Activated T-cell treated with anti-CD3 and anti-CD28 coated beads for 24 hours (primary cell): ENCODE measurements at places on chromosomes 4 and X.

- DNase-seq: no peak
Measured at GRCh38 chrX:421646-422391, 35.1 kb upstream of the PPP2R3B start.

- DNase-seq: no peak
Measured at GRCh38 chr4:153276971-153277370, 67.5 kb upstream of the MND1 start.

GRCh38 chr4:56618734-56619133 is 62.4 kb downstream of the HOPX start:
- no peak for DNase-seq

- DNase-seq: no peak
Measured at GRCh38 chr4:152138451-152138850, 377.6 kb upstream of the GATB start.

DNA sequence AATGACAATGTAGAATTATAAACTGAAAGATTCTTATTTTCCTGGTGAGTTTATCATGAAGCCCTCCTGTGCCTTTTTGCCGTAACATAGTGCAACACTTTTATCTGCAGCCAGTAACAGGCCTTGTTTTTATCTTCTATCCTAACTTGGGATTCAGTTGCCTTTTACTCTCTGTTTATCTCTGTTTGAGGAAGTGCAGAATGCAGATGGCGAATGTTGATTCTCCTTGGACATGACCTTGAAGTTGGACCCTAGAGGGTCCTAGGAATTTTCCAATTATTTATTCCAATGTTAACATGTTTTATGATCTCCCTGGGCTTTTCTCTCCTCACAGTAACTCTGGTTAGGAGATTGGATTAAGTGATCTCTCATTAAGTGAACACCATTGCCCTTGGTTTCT is 165.0 kb downstream of the FMR1NB start:
- no peak for DNase-seq

GRCh38 chr4:155889031-155889793 is 14.3 kb upstream of the TDO2 start:
- DNase-seq: no peak

- DNase-seq: no peak
Measured at GRCh38 chr4:110055158-110055768, 142.6 kb downstream of the EGF start.

DNA sequence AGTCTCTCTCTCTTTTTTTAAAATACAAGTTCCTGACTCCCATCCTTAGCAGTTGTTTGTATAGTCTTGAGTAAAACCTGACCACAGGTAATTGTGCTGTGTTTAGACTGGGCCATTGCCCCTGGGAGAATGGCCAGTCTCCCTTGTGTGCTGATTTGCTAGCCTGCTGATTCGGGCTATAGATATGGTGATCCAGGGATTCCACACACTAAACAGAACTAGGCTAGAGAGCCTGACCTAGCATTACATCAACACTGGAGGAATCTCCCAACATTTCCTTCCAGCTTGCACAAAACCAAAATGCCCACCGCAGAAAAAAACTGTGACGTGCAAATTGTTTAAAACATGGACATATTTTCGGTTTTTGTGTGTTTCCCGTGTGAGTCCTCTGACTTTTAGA is 5.1 kb downstream of the UPRT start:
- DNase-seq: no peak

DNA sequence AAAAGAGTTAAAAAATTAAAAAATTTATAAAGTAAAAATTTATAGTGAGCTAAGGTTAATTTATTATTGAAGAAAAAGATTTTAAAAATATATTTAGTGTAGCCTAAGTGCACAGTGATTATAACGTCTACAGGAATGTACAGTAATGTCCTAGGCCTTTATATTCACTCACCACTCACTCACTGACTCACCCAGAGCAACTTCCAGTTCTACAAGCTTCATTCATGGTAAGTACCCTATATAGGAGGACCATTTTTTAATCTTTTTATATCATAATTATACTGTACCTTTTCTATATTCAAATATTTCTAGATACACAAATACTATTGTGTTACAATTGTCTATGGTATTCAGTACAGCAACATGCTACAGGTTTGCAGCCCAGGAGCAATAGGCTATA is 1623.2 kb downstream of the RPA4 start:
- DNase-seq: no peak

DNA sequence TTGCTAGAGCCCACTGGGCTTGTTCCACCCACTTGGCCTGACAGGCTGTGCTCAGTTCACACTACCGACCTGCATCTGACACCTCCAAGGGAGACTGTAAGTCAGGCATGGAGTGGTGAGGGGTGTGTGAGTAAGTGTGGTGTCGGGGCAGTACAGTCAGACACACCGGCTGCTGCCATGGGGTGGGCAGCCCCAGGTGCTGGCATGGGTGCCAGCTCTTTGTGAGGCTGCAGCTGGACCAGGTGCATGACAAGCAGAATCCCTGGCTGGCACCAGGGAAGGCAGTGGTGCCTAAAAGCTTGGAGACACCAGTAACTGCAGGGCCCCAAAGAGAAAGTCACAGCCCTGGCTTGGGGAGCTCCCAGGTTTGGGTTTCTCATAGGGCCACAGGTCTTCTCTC is 665.0 kb downstream of the SH3BGRL start:
- no peak for DNase-seq

DNA sequence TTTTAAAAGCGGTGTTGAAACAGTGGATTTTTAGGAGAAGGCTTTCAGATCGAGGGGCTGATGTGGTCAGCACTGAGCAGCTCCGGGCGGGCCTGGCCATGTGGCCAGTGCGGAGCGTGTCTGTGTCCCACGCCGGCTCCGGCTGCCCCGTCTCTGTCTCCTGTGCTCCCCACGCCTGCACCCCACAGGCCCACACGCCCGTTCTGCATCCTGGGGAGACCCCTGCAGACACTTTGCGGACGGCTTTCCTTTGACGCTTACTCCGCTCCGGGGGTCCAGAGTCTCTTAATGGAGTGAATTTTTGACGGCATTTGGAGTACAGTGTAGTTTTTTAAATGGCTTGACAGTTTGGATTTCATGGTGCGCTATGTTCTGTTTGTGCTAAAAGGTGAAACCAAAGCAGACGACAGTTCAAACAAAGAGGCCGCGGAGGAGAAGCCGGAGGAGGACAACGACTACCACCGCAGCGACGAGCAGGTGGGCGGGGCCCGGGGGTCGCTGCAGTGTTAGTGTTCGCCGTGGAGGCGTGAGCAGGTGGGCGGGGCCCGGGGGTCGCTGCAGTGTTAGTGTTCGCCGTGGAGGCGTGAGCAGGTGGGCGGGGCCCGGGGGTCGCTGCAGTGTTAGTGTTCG is 38.7 kb downstream of the PCGF3 start:
- no peak for DNase-seq

DNA sequence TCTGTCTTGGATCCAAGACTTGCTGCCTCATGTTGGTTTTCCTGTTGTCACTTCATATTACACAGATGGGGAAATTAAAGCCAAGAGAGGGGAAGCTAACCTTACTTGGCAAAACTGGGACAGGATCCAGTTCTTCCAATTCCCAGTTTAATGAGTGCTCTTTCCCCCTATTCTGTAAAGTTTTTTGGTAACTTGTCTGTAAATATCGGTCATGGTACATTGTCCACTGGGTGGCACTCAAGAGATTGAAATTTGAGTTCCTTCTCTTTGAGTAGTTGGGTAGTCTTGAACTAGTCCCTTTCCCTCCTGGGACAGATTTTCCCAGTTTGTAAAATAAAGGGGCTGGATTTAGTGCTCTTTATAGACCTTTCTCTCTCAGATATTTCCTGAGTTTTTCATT is 12.4 kb upstream of the EOLA2 start:
- DNase-seq: no peak

GRCh38 chr4:147367891-147368290 is 113.0 kb upstream of the EDNRA start:
- no peak for DNase-seq

DNA sequence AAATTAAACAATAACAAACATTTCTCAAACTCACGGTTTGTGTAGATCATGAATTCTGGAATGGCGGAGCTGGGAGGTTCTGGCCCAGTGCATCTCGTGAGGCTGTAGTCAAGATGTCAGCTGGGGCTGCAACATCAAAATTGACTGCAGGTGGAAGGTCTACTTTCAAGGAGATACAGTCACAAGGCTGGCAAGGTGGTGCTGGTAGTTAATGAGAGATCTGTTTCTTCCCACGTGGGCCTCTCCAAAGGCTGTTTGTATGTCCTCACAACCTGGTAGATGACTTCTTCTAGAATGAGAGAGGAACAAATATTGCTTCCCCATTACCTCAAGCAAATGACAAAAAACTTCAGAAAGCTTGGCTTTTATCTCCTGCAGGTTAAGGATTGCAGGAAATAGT is 8.0 kb upstream of the PRDX4 start:
- no peak for DNase-seq

DNA sequence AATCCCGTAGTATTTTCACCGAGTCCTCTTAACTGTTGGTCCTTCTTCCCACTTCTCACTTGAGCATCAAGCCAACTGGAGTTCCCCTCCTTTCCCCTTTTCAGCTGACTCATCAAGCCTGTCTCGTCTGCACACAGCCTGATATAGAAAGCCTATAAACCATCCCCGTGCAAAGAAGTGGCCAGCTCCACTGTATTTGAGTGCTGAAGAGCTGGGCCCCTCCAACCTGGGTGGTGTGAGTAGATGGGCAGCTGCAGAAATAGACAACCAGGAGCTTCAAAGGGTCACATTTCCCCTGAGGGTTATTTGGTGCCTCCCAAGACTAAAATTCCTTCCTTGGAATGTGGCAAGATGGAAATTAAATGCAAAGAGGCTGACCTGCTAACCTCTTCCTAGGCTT is 199.7 kb downstream of the HS6ST2 start:
- DNase-seq: no peak

DNA sequence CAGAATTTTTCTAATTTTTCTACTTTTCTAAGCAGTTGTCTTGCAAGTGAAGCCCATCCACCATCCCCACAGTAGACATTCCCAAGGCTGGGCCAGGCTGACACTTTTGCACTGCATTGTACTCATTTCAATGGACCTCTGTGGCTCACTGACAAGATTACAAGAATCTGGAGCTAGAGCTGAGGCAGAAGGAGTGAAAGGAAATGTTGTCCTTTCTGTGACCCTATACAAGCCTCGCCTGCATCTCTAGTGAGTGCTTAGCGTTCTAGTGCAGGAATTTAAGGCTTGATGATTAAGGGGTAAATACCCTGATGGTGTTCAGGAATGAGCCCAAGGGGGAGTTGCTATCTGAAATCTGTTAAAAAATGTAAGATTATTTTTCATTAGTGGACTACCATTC is 6.3 kb downstream of the MAGED1 start:
- no peak for DNase-seq

GRCh38 chr4:73405138-73405537 is 1.1 kb downstream of the ALB start:
- no peak for DNase-seq

DNA sequence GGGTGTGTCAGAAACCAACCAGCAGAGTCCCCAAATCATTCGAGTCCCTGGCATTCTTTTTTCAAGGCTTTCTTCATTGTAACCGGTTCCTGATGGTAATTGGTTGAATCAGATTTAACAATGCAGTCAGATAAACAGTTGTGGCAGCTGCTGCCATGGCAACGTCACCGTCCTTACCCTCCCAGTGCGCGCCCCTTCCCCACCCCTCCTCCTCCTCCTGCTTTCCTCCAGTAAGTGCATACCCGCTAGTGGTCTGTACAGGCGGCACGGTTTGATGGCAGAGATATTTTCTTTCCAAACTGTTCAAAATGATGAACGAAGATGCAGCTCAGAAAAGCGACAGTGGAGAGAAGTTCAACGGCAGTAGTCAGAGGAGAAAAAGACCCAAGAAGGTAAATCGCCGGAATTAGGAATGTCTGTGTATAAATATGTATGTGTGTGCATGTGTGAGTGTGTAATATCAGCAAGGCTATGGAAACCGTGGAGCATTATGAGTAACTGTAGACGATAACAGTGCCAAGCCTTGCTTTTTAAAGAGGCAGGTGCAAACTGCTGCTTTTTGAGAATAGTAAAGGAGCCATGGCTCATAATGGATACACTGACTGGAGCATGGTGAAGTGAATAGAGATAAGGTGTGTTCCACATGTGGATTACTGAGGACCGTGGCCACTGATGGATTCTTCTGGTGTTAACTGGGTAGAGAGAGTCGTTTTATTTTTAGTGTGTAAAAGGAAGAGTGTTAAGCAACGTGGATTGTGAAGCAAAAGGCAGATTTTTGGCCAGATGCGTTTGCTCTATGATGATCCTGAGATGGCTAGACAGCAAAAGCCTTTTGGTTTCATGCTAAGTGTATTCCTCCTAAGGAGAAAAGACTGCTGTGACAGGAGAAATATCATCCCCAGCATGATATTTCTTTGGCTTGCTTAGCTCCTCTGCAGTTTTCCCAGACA is at the start of gene ANK2:
Gene ANK2 (plus strand): TSS at position 233 of the 950 bp plus-strand sequence. CDS start 76 bp downstream, at position 309.
- no peak for DNase-seq

DNA sequence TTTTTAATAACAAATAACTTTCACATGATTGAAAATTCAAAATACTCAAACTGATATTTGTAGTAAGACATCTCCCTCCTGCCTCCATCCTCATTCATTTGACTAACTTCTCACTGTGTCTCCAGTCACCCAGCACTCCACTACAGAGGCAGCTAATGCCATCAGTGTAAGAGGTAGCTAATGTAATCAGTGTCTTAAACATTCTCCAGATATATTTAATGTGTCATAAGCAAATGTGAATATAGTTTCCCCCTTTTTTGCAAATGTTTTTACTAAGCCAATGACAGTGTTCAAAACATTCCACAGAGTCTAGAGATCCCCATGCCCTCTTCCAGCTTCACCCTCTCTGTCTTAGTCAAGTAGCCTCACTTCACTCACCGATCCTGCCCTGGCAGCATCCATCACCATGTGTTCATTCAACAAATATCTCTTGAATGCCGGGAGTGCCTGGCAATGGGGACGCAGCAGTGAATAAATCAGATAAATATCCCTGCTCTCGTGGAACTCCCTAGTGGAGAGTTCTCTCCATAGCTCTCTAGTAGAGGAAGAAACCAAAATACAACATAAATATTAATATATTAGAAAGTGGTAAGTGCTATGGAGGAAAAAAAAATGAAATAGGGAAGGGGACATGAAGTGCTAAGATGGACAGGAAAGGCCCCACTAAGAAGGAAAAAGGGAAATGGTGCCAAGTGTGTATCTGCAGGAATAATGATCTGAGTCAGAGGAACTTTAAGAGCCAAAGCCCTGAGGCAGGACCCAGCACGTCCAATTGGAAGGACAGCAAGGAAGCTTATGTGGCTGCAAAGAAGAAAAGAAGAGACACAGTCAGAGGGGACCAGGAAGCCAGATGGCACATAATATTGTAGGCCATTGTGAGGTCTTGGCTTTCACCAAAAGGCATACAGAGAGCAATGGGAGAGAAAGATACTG is 18.7 kb downstream of the SCFD2 start:
- DNase-seq: no peak
